ENCODE measurements at places on chromosomes 5 and 9. TPM values are rescaled to one million over a fixed set of nuclear protein-coding genes. Genes with fewer than 3 reads are reported as not detected.

The LRRC70 gene
- total RNA-seq: 9.6 TPM

The OR1J2 gene
- not detected for total RNA-seq

The C5orf52 gene
- total RNA-seq: not detected

The CDK9 gene
- total RNA-seq: 66.3 TPM

The HAVCR2 gene
- 4.4 TPM for total RNA-seq

The TLX3 gene
- total RNA-seq: not detected

The PCDHB12 gene
- total RNA-seq: 2.5 TPM

The RASGRF2 gene
- total RNA-seq: 8.8 TPM

The UAP1L1 gene
- 13.3 TPM for total RNA-seq

GRCh38 chr5:1510631-1511030 is 13.1 kb downstream of the LPCAT1 start:
- DNase-seq: peak; percentile 40

DNA sequence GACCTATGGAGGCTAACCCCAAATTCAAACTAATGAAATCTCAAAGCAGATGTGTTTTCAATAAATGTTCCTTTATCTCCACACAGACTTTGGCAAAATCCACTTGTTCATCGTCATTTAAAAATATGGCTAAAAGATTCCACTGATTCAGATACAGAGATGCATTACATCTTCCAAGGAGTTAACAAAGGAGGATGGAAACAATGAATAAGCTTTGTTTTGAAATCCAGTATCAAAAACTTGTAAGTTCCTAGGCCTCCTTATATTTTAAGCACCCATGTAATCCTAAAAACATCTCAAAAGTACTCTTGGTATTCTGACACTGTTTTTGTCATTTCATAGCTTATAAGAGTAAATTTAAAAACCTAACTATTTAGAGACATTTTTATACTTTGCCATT is 345.6 kb upstream of the ACTBL2 start:
- no peak for DNase-seq

DNA sequence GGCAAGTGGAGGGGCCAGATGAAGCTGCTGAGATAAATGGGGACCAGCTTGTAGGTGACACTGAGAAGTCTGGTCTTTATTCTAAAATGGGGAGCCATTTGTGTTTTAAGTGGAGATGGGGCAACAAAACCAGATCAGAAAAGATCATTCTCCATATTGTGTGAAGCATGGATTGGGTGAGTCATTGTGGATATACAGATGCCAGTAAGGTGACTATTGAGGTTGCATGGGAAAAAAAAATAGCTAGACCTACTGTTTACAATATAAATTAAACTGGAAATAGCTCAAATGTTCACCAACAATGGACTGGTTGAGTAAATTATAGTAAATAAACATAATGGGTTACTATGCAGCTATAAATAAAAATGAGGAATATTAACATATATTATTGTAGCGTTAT is 5.4 kb upstream of the MAP1B start:
- no peak for DNase-seq

DNA sequence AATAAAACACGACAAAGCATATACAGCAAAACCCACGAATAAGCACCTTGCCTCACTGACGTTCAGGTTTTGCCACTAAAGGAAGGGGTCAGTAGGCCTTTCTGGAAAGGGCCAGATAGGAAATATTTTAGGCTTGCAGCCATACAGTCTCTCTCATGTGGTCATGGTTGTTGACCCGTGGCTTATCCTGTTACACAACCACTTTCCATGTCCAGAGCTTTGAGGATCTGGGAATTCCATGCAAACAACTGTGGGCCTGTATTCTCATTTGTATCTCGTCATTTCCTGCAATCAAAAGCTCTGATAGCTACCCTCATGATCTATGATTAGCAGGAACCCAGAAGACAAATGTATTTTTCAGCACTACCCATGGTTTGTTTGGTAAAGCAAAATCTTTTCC is 108.3 kb downstream of the DRD1 start:
- DNase-seq: no peak

GRCh38 chr5:169341556-169341955 is 40.6 kb upstream of the SLIT3 start:
- no peak for DNase-seq

DNA sequence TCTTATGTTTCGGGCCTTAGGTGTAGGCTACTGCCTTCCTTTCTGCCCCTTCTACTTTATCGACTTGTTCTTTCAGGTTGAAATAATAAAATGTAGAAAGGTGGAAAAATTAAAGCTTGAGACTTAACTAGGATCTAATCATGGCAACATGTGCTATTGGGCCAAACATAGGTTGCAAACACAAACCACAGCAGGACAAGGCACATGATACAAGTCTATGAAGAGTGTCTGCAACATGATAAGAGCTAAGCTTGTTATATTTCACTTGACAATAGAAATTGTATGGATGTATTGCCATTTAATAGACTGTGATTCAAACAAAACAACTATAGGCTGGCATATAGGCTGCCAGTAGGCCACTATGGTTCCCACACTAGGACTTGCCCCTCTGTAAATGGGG is 1.7 kb upstream of the ERAP2 start:
- no peak for DNase-seq

GRCh38 chr5:360257-361027 is 38.9 kb downstream of the AHRR start:
- peak; percentile 88 for DNase-seq

GRCh38 chr5:15065091-15065490 is 193.5 kb upstream of the ANKH start:
- DNase-seq: no peak

GRCh38 chr9:132878695-132879456 is at the start of gene SPACA9:
Gene SPACA9, plus strand, starts transcription at chr9:132878898. Its CDS starts 5,050 bp downstream, at chr9:132883948.
- DNase-seq: no peak

- no peak for DNase-seq
These were observed 264.8 kb downstream of the CDK5RAP2 start for GRCh38 chr9:120315154-120315553.

DNA sequence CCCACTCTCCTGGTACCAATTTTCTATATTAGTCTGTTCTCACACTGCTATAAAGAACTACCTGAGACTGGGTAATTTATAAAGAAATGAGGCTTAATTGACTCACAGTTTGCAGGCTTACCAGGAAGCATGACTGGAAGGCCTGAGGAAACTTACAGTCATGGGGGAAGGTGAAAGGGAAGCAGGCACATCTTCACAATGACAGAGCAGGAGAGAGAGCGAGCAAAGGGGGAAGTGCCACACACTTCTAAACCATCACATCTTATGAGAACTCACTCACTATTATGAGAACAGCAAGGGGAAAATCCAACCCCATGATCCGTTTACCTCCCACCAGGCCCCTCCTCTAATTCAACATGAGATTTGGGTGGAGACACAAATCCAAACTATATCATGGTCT is 72.2 kb downstream of the ATG10 start:
- DNase-seq: no peak

DNA sequence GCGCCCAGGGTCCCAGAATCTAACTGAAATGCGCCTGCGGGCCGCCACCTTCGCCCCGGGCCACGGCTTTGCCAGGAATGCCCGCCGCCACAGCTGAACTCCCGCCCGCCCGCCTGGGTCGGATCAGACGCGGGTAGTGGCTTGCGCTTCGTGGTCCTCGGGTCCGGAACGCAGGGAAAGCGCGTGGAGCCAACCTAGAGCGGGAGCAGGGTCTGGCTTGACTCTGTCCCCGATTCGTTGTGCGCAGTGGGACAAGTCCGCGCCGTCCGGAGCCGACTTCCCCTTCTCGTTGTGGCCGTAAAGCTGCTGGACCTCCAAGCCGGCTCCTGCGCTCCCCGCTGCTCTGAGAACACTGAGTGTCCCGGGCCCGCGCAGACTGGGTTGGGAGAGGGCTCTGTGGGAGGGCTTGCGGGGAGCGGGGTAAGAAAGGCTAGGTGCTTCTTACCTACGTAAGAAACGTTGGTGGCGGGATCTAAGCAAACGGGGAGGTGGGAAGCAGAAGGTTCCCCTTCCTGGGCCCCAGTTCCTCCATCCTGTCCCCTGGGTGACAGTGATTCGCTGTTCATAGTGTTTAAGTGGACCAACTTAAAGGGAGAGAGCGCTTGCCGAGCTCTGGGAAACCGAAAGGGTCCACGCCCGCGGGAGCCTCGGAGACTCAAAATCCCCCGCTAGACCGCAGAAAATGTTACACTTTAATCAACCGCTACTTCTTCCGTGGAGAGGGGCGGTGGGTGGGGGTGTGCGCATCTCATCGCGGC is 4.4 kb upstream of the FOXE1 start:
- DNase-seq: no peak

- DNase-seq: no peak
These were observed 17.8 kb downstream of the ATP6V0E1 start for GRCh38 chr5:173001229-173001841.

All from vagina (tissue), 2 donors.